ENCODE measurements at places on chromosomes 7 and 10.

- DNase-seq = no peak
These were observed 114.3 kb upstream of the NOBOX start for GRCh38 chr7:144517749-144518148.

DNA sequence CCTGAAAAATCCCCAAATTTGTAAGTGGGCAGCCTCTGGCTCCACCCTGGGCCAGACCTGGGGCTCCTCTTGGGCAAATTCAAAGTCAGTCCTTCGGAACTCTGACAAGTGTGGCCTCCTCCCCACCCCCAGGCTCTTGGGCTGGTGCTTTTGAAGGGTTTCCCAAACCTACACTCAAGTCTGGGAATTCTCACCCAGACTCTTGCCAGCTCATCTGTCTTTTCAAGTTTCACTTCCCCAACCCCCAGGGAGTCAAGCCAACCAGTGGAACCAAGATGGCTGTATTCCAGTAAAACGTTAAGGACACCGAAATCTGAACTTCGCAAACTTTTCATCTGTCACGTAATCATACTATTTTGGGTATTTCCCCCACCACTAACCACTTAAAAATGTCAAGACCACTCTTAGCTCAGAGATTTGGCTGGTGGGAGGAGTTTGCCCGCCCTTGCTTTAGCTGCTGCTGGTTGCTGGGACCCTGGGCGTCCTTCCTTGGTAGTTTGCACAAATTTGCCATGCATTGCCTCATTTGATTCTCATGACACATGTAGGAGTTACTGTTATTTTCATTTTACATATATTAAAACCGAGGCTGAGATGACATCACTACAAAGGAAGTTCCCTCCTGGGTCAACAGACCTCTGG is 1.7 kb upstream of the MYO1G start:
- DNase-seq = no peak

DNA sequence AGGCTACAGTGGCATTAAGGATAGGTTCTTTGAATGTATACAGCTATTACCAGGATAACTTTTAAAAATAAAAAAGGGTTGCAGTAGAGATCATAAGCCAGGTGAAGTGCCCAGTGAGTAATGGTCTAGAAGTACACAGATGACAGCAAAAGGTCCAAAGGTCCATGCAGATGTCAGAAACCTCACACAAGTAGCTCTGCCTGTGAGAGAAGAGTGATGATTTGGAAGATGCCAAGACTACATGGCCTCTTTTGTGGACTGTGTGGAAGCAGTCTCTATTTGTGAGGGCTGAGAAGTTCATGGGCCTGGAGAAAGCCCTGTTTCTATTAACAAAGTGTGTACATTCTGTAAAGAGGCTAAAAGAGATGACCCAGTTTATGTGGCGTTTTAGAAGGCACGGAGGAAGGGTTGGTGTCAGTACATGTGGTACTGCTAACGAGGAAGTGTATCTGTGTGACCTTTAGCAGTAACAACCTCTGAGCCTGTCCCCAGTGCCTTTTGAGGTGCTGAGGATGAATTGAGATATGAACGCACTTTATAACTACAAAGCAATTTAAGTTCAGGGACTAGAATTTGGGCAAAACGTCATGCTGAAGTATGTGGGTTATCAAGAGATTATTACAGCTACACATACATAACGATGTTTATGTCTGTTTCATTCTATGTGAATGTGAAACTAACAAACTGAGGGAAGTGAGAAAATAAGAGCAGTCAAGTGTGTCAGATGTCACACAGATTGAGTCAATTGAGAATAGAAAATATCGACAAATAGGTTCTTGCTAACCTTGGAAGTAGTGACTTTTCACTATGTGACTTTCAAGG is 7.6 kb downstream of the CYCS start:
- no peak for DNase-seq

DNA sequence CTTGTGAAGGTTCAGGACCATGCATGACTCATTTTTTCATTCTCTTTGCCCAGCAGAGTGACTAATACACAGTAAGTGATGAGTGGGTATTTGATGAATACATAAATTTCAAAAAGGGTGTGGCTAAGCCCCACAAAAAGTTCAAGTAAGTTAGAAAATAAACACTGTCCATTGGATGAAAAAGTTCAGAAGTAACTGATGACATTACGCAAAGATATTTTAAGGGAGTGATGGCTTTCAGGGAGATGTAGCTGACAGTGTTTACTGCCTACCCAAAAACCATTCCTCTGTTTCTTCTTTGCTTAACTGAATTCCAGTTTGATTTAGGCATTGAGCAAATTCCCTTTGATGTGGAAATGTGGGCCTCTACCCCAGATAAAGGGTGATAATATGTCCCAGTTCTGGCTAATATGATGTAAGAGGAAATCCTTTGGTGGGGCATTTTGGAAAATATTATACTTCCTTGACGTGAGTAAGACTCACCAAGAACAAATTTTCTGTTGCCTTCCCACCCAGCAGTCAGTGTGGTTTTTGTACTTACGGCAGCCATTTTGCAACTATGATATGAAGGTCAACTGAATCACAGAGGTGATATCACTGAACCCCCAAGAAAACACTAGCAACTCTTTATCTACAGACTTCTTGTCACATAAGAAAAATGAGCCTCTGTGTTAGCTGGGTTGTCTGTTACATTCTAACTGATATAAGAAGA is 29.0 kb upstream of the EBLN1 start:
- no peak for DNase-seq

DNA sequence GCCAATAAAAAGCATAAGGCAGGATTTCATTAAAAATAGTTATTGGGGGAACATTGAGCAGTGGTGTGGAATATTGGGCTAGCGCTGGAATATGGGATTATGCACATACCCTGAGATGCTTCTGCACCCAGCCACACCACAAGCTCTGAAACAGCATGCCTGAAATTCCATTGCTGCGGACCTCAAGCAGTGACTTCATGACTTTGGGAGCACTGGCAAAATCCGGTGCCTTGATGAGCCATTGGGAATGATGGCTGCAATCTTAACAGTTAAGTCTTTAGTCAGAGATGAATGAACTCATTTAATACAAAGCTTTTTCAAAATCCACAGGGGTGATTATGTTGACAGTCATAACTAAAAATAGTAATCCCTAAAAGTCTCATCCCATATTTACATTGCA is 274.7 kb upstream of the MTPN start:
- no peak for DNase-seq

GRCh38 chr7:139680676-139681462 is 96.9 kb downstream of the HIPK2 start:
- no peak for DNase-seq

GRCh38 chr10:43203448-43204041 is 63.3 kb downstream of the RASGEF1A start:
- no peak for DNase-seq

- no peak for DNase-seq
These were observed 49.6 kb upstream of the PDE1C start for GRCh38 chr7:32119790-32120196.

GRCh38 chr7:142513178-142513955 is 235.9 kb upstream of the PRSS1 start:
- no peak for DNase-seq

DNA sequence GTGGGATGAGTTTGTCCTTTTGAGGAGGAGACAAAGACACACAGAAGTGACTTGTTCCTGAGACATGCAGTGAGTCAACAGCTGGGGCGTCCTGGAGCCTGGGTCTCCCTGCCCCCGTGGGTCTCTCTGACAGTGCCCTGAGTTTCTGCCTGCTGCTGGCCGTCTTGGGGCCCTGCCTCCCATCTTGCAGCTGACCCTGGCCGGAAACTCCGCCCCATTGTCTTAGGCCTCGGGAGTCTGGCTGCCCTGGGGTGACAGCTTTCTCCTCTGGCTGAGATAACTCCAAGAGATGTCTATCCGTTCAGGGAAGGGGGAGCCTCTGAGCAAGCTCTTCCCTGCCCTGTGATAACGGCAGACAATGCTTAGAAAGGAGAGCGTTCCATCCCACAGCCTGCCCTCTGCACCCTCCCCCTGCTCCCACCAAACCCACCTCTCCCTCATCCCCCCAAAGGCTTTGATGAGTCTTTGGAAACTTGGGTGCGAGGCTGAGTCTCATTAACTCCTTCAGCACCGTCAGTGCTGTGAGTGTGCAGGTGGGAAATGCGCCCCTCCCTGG is 69.5 kb upstream of the PODXL start:
- DNase-seq = no peak

Measured in HAP-1 (cell line).